Activated CD4-positive, alpha-beta T cell treated with anti-CD3 and anti-CD28 coated beads, Interleukin-2, amount 10 ng/mL, durations not matched to agents 7 days and 5 days (primary cell): ENCODE measurements at places on chromosomes 6 and 20.

DNA sequence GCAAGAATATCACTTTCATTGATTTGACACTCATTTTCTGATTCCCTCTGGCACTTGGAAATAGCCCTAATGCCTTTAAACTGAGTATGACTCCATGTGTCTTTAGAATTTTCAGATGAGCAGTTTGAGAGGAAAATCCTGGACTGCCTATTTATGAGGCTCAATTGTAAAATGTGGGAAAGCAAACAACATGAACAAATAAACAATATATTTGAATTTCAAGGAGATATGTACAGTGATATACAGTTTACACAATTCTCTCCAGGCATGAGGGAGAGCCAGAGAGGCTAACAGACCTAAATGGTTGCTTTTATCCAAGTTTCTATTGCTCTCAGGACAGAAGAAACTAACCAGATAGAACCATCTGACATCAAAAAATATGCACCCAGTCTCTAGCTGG lies 748.2 kb upstream of the NRSN1 start:
- H3K36me3 ChIP-seq, result no peaks in the 10 kb centered on the region
- H3K4me3 ChIP-seq, result no peak overlapping the region
- no peak for DNase-seq
- H3K27me3 ChIP-seq, result no peaks in the 10 kb centered on the region

DNA sequence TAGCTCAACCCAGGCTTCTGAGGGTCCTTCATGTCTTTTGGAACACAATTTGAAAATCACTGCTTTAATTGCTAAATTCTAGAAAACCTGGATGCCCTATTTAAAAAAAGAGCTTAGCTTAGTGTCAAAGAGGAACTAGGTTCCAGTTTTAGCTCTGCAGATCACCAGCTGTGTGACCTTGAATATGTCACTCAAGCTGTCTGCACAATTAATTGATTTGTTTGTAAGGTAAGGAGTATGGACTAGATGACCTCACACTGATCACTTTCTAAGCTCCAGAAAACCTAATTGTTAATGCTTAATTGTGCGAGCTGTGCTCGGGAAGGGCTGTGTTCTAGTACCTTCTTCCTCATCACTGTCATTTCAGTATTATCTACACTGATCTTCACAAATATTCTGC lies 26.2 kb downstream of the UTRN start:
- peaks cover 16% of the 10 kb centered on the region for H3K36me3 ChIP-seq
- H3K27ac ChIP-seq, result no peak overlapping the region
- H3K27me3 ChIP-seq, result peaks cover 7% of the 10 kb centered on the region
- H3K4me1 ChIP-seq, result peaks cover 22% of the 10 kb centered on the region
- no peak overlapping the region for H3K4me3 ChIP-seq
- DNase-seq, result no peak

DNA sequence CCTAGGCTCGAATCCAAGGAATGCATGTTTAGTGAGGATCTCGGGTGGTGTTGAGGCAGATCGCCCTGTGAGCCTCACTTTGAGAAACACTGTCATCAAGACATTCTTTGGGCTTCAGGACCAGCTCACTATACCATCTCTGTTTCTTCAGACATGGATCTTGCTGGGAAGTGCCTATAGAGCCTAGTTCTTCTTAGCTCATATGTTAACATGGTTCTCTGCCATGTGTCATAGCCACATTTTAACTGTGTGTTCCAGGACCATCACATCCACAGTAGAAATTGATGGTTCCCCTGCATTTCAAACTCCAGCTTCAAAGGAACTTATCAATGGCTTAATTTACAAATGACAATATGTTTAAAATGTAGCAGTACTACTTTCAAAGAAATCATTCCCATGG lies 57.4 kb downstream of the NOX3 start:
- H3K36me3 ChIP-seq, result no peaks in the 10 kb centered on the region
- no peaks in the 10 kb centered on the region for H3K27me3 ChIP-seq
- H3K4me3 ChIP-seq, result no peak overlapping the region
- H3K4me1 ChIP-seq, result no peaks in the 10 kb centered on the region
- H3K27ac ChIP-seq, result no peak overlapping the region

- DNase-seq, result no peak
- no peak overlapping the region for H3K27ac ChIP-seq
- H3K27me3 ChIP-seq, result no peaks in the 10 kb centered on the region
- no peaks in the 10 kb centered on the region for H3K4me1 ChIP-seq
- no peak overlapping the region for H3K4me3 ChIP-seq
Observed at GRCh38 chr6:74932232-74932888, 273.5 kb downstream of the COL12A1 start.

DNA sequence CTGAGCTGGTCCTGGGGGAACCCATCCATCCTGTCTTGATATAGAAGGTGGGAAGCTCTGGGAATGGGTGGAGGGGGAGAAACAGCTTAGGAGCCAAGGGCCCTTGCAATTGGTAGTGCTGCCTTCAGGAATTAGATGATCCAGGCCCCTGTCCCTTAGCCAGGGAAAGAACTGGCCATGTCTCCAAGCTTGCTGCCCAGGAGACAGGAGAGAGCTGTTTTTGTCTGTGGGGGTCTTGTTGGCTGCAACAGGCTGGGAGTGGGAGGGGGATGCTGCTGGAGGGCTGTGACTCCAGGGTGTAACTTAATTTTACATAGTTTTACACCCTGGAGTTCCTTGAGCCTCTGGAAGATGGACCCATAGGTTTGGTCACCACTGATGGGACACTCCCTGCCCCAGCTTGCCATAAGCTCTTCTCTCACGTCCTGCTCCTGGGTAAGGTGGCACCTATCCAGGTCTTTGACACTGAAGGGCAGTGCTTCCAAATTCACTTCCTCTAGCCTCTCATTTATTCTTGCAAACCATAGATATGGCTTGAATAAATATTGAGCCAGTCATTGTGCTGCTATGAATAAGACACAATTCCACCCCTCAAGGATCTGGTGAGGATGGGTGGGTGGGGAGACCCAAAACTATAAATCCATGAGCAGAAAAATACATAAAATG lies 16.8 kb downstream of the VEGFA start:
- H3K4me3 ChIP-seq, result no peak overlapping the region
- H3K4me1 ChIP-seq, result no peaks in the 10 kb centered on the region
- no peak for DNase-seq
- no peak overlapping the region for H3K27ac ChIP-seq

DNA sequence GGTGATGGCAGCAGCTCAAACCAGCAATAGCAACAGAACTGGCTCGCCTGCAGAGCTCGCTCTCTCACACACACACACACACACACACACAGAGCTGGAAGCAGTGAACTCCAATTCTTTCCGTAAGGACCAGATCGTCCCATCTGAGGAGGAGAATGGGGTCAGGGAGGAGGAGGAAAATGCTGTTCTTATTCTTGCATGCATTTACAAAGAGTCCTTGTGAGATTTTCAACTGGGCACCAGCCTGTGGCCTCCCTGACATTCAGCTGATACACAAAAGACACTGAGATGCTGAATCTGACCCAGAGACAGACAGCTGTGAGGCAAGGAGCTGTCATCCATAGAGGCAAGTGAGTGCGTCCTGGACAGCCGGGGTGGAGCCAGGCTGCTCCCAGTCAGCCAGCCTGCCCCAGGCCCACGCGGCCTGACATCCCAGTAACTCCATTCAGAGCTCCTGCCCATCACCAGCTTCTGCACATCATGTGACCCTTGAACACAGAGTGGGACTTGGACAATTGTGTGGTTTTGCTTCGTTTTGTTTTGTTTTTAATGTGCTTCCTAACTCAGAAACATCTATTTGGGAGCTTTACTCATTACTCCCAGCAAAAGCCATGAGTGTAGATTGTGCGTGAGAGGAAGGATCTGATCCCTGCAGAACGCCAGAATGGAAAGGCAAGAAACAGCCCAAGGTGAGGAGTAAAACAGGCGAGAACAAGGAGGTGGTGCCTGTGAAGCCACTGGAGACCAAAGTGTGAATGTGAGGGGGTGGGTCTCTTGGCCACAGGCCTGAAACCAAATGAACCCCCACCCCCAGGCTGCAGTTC lies 2.1 kb downstream of the SERPINB9 start:
- no peak for DNase-seq
- peaks cover 59% of the 10 kb centered on the region for H3K4me1 ChIP-seq
- H3K27me3 ChIP-seq, result peaks cover 2% of the 10 kb centered on the region
